Activated T-helper 2 cell treated with anti-CD3 and anti-CD28 coated beads, Interferon-gamma antibody, Interleukin-2, Interleukin-4, amounts not matched to agents 10 μg/mL and 5 μg/mL and 100 μg/mL, durations not matched to agents 14 hours and 24 hours and 36 hours (primary cell): ENCODE measurements at places on chromosomes 5 and 9. TPM values are rescaled to one million over a fixed set of nuclear protein-coding genes. Genes with fewer than 3 reads are reported as not detected.

TMC1 gene
- not detected in 2 replicates for total RNA-seq

CPLANE1 gene
- 7.7 and 9.1 TPM in 2 replicates for total RNA-seq

MPDZ gene
- total RNA-seq = not detected in 2 replicates

IRX1 gene
- not detected in 2 replicates for total RNA-seq

DNA sequence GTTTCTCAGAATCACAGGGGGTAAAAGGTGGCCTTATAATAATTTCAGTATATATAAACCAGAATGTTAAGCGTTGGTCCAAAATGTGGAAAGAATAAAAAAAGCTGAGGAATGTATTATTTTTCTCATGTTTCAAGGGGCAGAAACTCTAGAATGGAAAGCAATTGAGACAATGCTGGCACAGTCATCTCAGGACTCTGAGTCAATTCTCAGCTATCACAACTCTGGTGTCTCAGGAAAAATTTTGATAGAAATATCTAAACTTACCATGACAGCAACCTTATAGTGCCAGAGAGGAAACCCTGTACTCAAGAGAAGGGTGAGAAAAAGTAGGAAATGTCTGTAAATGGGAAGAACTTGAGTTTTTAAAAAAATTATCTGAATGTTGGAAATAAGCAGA, 1189.4 kb upstream of the NUDT12 start:
- H3K4me3 ChIP-seq = no peak overlapping the region
- H3K36me3 ChIP-seq = no peaks in the 10 kb centered on the region
- H3K4me1 ChIP-seq = no peaks in the 10 kb centered on the region

GRCh38 chr9:132044176-132044875, 35.3 kb downstream of the MED27 start:
- H3K27me3 ChIP-seq = no peaks in the 10 kb centered on the region
- DNase-seq = no peak
- H3K36me3 ChIP-seq = no peaks in the 10 kb centered on the region
- H3K4me1 ChIP-seq = no peaks in the 10 kb centered on the region
- no peak overlapping the region for H3K4me3 ChIP-seq

GRCh38 chr5:174545926-174546325, 178.5 kb upstream of the MSX2 start:
- DNase-seq = no peak
- H3K4me1 ChIP-seq = no peaks in the 10 kb centered on the region
- no peaks in the 10 kb centered on the region for H3K27me3 ChIP-seq
- no peak overlapping the region for H3K4me3 ChIP-seq
- H3K27ac ChIP-seq = no peak overlapping the region

GRCh38 chr5:178328826-178329730, 96.5 kb upstream of the PHYKPL start:
- H3K27ac ChIP-seq = no peak overlapping the region
- H3K4me3 ChIP-seq = no peak overlapping the region
- H3K4me1 ChIP-seq = peaks cover 3% of the 10 kb centered on the region
- DNase-seq = no peak

- H3K27me3 ChIP-seq = no peaks in the 10 kb centered on the region
- no peak overlapping the region for H3K4me3 ChIP-seq
- DNase-seq = no peak
- peaks cover 52% of the 10 kb centered on the region for H3K4me1 ChIP-seq
Measured at GRCh38 chr9:91166796-91167366, 194.8 kb downstream of the AUH start.
